ENCODE measurements at places on chromosomes 6 and 20.

DNA sequence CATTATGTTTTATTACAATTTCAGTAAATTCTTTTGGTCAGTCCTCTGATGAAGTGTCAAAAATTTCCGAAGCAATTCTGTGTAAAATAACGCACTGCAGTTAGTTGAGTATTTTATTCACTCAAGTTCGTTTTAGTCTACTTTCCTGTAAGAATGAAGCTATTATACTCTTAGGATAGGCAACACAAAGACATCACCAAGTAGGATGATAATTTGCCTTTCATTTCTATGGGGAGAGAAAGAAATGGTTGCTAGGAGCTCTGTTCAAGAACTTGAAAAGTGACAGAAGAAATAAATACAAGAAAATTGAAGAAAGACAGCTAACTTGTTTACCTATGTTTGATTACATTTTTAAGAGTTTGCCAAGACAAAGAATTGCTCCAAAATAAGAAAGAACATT is 290.4 kb downstream of the EYS start:
- no peak for DNase-seq

DNA sequence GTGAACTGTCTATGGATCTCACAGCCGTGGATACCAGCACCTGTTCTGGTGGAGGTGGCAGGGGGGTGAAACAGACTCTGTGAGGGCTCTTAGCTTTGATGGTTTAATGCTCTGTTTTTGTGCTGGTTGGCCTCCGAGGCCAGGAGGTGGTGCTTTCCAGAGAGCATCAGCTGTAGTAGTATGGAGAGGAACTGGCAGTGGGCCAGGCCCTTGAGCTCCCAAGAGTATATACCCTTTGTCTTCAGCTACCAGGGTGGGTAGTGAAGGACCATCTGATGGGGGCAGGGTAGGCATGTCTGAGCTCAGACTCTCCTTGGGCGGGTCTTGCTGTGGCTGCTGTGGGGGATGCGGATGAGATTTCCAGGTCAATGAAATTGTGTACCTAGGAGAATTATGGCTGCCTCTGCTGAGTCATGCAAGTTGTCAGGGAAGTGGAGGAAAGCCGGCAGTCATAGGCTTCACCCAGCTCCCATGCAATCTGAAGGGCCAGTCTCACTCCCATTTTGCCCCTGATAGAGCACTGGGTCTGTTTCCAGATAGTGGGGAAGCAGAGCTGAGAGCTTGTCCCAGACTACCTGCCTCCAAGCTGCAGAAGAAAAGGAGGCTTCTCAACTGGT is 102.7 kb upstream of the AHI1 start:
- no peak for DNase-seq

DNA sequence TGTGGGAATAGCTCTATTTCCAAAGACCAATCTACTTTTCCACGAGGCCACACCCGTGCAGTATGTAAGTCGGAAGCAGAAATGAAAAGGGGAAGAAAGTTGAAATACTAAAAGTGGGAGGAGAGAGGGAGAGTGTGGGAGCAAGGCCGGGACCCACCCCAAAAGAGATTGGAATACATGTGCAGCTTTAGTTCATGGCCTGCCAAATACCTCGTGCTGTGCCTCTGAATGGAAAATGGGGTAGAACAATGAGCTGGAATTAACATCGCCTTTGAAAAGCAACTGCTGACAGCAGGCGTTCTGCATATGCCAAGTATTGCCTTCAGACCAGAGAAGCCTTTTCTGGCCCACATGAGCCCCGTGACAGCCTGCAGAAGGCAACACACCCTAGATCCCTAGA is 155.6 kb downstream of the CD83 start:
- DNase-seq, result no peak

DNA sequence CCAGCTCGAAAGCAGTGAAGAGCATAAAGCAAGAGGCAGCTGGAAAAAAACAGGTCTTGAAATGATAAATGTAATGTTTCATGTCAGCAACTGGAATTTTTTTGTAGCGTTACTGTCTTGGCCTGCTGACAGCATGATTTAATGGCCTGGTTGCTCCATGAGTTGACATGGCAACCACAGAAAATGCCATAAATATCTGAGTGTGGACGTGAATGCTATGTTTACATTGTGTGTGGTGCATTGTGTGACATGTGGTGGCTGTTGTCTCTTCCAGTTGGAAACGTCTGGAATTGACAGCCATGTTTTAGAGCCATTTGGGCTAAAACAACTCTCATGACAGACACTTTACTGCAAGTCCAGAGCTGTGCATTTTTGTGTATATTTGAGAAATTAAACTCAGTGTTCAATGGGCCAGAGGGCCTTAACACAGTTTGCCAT is 170.0 kb downstream of the FOXA2 start:
- DNase-seq, result no peak

DNA sequence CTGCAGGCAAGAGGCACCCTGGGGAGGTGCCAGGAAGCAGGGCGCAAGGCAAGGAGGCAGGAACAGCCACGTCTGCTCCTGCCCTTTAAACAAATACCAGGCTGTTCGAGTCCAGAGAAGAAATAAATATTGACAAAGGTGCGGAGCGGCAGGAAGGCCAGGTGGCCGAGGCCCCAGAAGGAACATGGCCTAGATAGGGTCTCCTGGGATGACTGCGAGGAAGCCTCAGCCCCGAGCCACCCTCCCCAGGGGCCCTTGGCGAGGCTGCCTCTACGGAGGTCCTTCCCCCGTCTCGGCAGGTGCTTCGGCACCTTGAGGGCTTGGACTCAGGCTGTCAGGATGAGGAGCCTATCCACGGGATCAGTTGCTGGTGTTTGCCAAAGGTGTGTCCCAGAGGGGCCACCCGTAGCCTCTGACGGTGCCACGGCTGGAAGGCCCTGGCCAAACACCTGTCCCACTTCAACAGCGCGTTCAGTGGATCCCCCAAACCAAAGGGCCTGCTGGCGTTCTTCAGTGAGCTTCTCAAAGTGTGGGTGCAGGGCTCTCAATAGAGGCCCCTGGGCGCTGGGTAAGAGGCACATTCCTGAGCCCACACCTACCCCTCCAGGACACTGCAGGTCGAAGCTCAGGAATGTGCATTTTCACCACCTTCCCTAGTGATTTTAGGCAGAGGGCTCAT is 39.8 kb downstream of the SNX5 start:
- DNase-seq, result no peak

Measured in activated CD4-positive, alpha-beta T cell treated with anti-CD3 and anti-CD28 coated beads for 1 hour (primary cell).